Thyroid gland (tissue), 4 donors: ENCODE measurements at places on chromosomes 11 and 22. TPM values are rescaled to one million over a fixed set of nuclear protein-coding genes. Genes with fewer than 3 reads are reported as not detected.
A peak's percentile ranks its signal among the peaks of the same experiment; 100 is the strongest.

- DNase-seq = no peak
Measured at GRCh38 chr22:43862882-43863202, 529 bp upstream of the SULT4A1 start.

DNA sequence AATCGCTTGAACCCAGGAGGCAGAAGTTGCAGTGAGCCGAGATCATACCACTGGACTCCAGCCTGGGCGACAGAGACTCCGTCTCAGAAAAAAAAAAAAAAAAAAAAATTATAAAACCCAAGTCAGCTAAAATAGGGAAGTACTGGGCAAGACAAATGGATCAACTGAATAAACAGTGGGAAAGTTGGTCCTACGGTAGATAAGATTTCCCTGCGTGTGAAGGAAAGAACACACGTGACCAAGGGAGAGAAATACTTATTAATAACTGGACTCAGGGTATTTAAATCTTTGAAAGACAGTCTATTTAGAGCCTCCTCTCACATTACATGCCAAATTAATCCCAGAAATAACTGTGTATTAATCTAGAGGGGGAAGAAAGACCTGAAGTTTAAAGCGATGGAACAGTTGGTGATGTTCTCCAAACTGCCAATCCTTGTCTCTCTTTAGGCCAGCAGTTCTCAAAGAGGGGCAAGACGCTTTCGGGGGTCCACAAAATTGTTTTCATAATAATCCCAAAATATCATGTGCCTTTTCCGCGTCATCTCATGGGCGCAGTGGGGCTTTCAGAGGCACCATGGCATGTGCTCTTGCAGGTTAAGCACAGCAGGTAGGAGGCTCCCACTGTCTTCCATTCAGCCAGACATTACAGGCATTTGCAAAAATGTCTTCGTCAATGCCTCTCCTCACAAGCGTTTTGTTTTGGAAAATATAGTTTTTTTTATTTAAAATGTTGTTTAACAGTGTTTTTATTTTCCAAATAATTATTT is 6.6 kb downstream of the RTL6 start:
- no peak for DNase-seq

DNA sequence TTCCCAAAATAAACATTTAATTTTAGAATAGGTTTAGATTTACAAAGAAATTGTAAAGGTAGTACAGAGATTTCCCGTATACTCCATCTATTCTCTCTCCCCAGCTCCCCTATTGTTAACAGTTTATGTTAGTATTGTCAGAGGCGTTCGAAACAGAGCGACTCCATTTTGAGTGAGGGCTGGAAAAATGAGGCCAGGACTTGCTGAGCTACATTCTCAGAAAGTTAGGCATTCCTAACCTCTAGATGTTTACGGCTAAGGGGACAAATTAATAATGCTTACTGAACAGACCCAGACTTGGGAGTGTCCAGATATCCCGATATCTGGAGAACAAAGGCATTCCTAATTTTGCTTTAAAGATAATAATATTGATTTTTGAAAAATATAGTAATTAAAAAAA is 12.4 kb upstream of the NUP160 start:
- no peak for DNase-seq

DNA sequence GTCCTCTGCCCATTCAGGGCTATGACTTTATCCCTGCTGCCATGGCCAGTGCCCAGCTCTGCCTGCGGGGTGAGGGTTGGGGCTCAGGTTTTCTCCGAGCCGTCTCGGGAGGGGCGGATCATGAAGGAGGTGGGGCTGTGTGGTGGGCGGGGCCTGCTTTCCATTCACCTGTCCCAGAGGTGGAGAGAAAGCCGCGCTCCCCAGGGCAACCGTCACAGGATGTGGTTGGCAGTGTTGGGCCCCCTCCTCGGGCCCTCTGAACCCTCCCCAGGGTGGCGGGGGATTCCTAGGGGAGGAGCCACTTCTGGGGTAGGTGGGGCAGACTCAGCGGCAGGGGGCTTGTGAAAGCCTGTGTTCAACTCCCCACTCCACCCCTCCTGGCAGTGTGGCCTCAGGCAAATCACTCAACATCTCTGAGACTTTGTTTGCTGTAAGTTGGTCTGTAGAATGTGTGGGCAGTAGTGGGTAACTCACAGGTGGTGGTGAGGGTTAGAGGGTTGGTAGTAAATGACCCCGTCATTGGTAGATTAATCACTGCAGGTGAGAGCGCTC is 50.3 kb downstream of the CD6 start:
- DNase-seq = peak; percentile 66

DNA sequence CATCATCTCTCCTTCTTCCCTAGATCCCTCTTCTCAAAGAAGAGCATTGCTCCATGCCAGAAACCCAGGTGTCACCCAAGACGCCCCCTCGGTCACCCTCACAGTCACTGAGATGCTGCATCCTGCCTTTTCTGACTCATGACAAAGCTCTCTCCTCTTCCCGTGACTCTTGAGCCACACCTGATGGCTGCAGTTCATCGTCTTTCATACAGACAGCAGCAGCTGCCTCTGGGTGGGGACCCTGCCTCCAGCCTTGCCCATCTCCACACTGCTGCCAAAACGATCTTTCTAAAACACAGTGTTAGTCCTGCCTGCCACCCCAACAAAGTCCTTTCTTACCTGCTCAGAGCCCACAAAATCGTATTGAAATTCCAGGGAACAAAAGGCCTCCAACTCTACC is 44.8 kb downstream of the BUD13 start:
- no peak for DNase-seq

DNA sequence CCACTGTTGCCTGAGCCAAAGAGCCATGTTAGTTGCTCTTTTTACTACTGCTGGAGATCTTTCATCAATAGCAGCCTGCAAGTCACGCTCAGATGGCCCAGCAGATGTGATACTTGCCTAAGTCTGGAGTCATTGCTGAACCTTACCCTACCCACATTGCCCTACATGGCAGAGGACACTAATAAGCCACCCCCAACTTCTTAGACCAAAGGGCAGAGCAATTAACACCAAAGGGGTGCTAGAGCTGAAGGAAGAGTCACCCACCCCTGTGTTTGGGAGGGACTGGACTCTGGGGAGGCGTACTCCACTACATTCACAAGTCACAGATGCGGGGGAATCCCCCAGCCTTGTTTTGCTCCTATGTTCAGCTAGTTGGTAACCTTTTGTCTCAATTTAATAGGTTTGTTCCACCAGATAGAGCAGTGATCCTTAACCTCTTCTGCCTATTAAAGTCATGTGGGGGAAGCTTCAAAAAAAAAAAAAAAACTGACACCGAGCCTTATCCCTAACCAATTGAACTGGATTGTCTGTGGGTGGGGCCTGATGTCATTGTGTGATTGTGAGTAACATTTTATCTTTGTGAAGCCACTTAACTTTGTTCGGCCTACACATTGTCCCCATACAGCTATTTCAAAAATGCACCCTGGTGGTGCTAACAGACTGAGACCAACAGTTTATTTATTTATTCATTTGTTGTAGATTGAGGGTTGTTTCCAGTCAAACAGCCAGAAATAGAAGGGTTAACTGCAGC is 13.1 kb downstream of the ADM start:
- DNase-seq = no peak

GRCh38 chr11:112829971-112830654 is 131.1 kb upstream of the NCAM1 start:
- DNase-seq = no peak

GRCh38 chr11:31940371-31941037 is 129.4 kb upstream of the PAX6 start:
- no peak for DNase-seq

DNA sequence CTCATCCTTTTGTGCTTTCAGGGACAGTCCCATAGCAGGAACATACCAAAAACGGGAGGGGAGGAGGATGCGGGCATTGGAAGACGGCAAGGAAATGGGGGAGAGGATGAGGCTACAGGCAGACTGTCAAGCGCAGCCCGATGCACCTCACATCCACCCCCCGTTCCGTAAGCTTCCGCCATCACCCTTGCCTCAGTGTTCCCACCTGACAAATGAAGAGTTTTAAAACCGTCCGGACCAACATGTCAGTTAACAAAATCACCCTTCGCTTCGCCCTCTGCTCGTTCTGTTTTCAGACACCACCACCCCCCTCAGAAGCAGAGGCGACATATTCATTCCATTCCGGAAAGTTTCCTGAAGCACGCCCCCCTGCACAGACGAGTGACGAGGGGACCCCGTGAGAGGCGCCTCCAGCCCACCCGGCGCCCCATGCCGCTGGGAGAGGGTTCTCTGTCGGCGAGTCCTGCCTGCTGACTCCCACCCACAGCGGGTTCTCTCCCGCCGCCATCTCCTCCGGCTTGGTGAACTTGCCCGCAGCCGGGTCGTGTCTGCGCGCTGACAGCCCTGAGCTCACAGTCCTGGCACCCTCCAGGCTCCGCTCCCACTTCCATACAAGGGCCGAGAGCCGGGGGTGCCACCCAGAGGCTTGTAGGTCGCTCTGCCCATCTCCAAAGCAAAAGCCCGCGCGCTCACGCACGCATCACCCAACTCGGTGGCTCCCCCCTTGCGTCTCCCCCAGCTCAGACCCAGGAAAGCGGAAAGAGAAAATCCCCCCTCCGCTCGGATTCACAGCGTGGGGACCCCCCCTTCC is 1.5 kb downstream of the IGSF9B start:
- peak; percentile 64 for DNase-seq

DNA sequence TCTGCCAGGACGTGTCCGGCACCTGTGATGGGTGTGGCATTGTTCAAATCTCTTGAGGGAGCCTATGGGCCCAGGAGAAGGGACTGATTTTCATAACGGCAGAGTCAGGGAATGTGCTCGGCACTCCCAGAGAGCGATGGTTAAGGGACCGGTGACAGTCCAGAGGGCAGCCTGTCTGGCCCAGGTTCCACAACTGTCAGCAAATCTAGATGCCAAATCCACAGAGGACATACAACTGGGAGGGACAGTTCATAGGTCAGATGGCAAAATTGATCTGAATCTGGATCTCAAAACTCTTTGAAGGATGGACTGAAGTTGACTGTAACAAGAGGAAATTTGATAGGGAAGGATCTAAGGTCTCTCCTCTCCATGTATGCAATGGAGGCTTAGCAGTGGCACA is 7.5 kb downstream of the SEC14L2 start:
- DNase-seq = no peak

DNA sequence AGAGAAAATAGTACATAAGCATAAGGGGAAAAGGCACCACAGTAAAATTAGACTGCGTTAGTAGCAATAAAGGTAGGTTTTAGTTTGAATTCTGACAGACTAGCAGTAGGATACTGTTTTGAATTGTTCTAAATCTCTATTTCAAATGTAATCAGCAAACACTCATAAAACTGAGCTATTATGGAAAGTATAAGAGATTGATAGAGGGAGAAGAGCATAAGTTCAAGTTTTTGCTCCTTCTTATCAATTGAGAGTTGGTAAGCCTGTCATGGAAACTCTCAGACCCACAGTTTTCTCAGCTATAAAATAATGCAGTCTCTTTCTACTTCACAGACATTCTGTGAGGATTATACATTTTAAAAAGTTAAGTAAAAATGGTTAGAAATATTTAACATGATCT is 840.2 kb upstream of the CNTN5 start:
- DNase-seq = no peak

GRCh38 chr11:78420255-78420764 is 2.7 kb upstream of the GAB2 start:
- peak; percentile 92 for DNase-seq

- DNase-seq = no peak
Measured at GRCh38 chr11:44090539-44090938, 4.9 kb upstream of the EXT2 start.

DNA sequence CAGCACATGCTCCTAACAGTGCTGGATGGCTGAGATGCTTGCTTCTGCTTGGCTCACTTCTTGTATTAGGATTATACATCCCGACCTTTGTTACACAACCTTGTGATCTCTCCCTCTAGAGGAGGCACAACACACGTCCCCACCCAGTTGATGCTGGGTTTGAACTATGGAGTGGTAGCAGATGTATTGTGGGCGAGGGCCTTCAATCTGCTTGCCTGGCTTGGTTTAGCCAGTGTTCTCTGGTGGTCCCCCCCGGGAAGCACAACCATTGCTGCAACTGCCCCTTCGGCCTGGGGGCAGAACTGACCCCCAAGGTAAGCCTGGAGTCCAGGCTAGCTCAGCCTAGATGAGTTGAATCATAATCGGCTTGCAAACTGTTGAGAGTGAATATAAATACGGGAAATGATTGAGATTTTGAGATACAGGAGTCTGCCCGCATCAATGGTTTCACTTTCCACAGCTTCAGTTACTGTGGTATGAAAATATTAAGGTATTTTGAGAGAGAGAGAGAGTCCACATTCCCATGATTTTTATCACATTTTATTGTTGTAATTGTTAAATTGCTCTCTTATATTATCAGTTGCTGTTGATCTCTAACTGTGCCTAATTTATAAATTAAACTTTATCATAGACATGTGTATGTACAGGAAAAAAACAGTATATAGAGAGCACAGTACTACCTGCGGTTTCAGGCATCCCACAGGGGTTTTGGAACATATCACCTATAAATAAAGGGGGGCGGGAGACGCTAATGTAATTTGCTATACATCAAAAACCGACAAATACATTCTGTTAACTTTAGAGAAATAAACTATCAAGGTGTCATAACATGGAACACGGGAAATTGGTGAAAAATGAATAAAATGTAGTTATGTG is 482.0 kb upstream of the B3GAT1 start:
- no peak for DNase-seq

- no peak for DNase-seq
Measured at GRCh38 chr11:62116451-62116850, 7.4 kb upstream of the INCENP start.

DNA sequence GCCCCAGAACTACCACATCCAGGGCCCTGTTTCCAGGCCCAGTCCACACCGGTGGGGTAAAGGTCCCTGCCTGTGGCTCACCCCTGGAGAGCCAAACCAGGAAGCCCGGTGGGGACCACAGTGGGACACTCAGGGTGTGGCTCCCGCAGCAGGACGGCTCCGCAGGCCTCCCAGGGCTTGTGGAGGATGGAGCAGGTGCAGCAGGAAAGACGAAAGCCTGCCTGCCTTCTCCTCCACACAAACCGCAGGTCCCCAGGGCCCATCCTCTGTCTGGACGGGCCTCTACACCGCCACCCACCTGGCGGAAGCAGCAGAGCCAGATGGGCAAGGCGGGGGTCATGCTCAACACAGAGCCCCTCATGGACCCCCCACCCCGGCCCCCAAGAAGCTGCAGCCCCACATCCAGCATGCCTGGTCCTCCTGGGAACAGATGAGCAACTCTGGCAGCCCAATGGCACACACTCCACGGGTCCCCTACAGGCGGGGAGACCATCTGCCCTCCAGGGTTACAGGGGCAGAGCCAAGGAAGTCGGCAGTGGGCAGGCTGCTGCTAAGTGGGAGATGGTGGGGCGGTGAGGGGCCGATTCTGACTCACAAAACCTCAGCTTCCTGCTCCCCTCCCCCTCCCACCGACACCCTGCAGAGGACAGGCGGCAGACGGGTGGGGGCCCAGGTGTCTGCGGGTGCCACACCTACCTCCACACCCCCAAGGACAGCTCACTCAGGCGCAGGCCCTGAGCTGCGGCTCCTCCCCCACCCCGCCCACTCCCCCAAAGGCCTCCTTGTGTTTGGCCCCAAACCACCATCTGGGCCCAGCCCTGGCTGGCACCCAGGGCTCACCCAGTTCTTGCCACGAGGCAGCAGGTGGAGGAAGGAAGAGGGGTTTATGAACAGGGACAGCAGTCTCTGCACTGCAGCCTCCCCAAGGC is 5.2 kb downstream of the SBF1 start:
- DNase-seq = peak; percentile 74

Gene CRKL
- 43.7 TPM for total RNA-seq

Gene SLC22A6
- total RNA-seq = not detected

Gene MN1
- total RNA-seq = 2.8 TPM

Gene CHRDL2
- total RNA-seq = not detected

Gene ACTN3
- 0.27 TPM for total RNA-seq

Gene OR6T1
- not detected for total RNA-seq

Gene TMPRSS13
- 24.3 TPM for total RNA-seq

Gene KRTAP5-2
- total RNA-seq = not detected

Gene MAPK8IP2
- total RNA-seq = 3.3 TPM
